Cerebellar nuclear complex (tissue), 1 donor: ENCODE measurements at places on chromosomes 5 and 9.

DNA sequence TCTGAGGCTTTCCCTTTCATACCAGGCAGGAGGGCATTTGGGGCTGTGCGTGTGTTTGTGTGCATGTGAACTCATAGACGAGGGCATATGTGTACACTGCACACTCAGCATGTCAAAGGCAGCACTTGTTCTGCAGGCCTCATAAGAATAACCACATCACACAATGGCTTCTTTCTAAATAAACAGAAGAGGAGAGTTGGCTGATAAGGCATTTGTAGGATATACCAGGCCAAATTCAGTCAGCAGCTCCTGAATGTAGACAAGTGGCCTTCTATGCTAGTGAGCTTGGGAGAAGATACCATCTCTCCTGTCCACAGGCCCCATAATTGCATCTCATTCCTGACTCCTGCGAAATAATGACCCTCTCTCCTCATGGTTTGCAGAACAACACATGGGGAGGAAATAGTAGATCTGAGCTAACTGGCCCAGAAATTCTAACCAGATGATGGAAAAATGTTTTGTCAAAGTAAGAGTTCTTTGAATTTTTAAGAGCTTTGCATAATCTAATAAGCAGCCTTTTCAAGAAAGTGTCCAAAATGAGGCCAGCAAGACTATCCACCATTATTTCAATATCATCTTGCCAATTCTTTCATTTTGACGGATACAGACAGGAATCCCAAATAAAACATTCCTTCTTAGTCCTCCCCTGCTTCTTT, 60.5 kb upstream of the GAS1 start:
- no peak for DNase-seq

- DNase-seq, result no peak
Measured at GRCh38 chr9:14313951-14314423, at the start of gene NFIB. NFIB (minus strand) TSS chr9:14314141; CDS start chr9:14313511, 630 bp downstream.

- DNase-seq, result peak; percentile 38
Measured at GRCh38 chr9:69564557-69564956, 107.6 kb downstream of the APBA1 start.

DNA sequence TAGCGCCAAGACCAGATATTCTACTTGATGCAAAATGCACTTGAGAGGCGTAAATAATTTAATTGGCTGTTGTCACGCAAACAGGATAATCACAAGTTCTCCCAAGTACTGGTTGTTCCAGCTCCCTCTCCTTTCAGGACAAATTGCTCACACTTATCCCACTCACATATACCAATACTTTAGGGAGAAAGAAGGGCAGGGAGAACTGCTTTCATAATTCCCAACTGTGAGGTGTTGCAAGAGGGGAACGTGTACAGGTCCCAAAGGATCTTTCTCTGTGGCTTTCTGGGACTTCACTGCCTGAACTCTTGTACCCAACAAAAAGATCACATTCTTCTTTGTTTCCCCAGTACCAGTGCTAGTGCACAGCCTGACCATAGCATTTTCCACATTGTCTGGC, 21.5 kb upstream of the TGFBI start:
- DNase-seq, result no peak

DNA sequence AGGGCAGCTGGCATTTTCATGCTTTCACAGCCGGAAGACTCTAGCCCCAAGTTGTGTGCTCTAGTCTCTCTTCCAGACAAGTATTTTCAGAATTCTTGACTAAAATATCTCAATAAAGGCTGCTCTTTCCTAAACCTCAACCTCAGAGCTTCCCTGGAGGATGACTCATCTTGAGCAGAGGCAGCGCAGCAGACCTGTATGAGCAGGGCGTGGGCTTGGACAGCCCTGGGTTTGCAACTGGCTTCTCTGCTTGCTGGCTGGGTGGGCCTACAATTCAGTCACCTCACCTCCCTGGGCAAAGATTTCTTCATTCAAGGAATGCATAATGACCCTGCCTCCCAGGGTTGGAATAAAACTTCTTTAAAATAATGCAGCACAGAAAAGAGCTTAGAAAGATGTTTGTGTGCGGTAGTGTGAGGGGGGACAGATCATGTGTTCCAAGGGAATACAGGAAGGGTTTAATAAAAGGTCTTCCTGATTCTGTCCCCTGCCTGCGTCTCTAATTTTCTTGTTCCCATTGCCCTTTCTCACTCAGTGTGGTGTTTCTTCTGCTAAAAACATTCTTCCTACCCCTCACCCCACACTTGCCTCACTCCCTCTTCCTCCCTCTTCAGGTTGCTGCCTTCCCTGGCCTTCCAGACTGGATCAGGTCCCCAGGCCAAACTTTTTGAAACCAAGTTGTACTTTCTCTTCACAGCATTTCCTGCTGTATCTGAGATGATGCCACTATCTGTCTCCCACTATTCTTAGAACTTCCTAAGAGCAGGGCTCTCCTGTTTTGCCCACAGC, 39.4 kb upstream of the MAP1B start:
- no peak for DNase-seq

DNA sequence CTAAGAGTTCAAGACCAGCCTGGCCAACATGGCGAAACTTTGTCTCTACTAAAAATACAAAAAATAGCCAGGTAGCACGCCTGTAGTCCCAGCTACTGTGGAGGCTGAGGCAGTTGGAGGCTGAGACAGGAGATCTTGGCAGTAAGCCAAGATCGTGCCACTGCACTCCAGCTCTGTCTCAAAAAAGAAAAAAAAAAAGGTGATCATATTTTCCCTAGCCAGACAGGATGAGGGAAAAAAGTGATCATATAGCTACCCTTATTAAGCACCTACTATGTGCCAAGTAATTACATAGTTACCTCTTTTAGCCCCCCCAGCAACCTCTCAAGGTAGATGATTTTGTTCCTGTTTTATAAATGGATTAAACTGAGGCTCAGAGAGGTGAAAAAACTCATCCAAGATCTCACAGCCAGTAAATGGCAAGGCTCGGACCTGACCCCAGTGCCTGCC, 18.1 kb upstream of the RPL26L1 start:
- no peak for DNase-seq

GRCh38 chr9:75085640-75086039, 2.3 kb downstream of the NMRK1 start:
- no peak for DNase-seq

- DNase-seq, result no peak
Measured at GRCh38 chr9:4828761-4829160, 36.0 kb downstream of the RCL1 start.

GRCh38 chr9:78325343-78325742, 28.4 kb downstream of the PSAT1 start:
- DNase-seq, result no peak

DNA sequence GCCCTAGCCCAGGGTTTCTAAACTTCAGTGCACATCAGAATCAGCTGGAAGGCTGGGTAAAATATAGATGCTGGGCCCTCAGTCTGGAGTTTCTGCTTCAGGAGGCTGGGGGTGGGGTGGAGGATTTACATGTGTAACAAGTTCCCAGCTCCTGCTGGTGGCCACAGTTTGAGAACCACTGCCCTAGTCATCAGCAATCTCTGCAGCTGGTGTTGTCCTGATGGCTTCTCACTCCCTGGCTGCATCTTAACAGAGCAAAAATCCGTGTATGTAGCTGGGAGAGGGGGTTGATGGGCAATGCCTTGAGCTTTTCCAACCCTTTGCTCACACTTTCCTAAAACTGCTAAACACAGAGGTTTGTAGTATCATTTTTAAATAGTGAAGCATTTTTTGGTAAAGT, 186.0 kb upstream of the KLF9 start:
- no peak for DNase-seq

- no peak for DNase-seq
Measured at GRCh38 chr5:176660530-176660859, 13.2 kb downstream of the TSPAN17 start.

DNA sequence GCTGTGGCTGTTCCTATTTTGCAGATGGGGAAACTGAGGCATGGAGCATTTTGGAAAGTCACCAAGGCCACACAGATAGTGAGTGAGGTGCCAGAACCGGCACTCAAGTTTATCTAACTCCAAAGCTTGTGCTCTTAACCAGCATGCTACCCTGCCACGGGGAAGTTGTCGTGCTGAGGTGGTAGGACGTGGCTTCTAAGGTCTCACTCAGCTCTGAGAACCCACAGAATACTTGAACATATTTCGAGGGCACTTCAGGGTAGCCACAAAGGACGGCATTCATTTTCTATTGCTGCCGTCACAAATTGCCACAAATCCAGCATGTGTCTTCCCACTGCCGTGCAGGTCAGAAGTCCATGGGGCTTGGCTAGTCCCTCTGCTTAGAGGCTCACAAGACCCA, 116.7 kb downstream of the OLFM1 start:
- no peak for DNase-seq
